ENCODE measurements at places on chromosomes 5 and 9.

DNA sequence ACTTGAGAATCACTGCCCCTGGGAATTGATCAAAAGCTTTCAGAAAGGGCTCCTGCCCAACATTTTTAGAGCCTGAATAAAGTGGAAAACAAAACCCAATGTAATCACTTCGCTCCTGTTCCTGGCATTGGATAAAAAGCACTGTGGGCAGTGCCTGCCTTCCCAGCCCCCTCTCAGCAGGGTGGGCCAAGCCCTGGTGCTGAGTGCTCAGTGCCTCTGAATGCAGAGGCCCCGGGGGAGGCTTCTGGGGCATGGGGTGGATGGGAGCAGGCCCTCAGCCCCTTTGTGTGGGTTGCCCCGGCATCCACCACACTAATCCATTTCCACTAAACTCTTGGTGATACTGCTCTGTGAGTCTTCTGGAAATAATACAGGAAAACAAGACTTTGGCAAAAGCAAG is 55.6 kb downstream of the CFAP90 start:
- no peak for DNase-seq

GRCh38 chr9:108549184-108549583 is 306.6 kb downstream of the ACTL7B start:
- no peak for DNase-seq

GRCh38 chr5:96468956-96469355 is 35.9 kb upstream of the PCSK1 start:
- no peak for DNase-seq

DNA sequence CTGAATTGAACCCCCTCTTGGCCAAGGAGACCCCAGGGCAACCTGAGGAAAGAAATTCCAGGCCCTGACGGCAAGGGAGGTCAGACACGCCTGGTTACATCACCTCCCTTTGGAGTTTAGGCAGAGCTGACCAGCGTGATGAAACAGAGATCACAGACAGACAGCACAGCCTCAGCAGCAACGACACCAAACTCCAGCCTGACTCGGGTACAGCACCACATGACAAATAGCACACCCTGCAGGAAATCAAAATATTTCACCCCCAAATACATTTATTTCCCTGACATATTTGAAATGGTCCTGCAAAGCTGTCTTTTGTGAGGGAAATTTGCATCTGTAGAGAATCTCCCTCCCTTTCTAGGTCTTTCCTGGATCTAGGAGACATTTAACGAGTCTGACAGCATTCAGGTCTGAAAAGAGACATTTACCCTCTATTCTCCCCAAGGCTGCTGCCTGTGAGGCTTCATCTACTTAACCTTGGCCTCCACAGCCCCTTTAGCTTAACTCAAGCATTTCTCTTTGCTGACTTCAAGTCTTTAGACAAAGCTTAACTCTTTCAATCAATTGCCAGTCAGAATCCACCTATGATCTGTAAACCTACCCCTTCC is 2.6 kb downstream of the QSOX2 start:
- DNase-seq, result no peak

GRCh38 chr5:157485811-157486210 is 25.8 kb downstream of the NIPAL4 start:
- no peak for DNase-seq

DNA sequence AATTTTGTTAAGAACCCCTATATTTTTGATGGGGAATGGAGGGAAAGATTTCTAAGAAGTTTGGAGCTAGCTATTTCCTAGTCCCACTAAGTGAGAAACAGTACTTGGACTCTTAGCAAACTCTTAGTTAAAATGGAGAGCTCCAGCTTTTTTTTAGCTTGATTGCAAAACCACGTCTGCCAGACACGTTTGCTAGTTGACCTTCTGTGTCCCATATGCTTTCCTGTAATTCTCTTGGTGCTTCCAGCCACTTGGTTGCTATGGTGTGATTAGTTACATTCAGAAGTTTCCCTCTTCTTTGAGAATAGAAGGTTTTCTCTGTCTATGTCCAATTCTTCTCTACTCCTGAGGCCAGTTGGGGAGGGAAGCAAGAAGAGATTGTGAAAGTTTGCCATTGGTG is 417.0 kb upstream of the TLE4 start:
- DNase-seq, result no peak

- DNase-seq, result no peak
These were observed 1955.5 kb downstream of the MAT2B start for GRCh38 chr5:165460911-165461310.

DNA sequence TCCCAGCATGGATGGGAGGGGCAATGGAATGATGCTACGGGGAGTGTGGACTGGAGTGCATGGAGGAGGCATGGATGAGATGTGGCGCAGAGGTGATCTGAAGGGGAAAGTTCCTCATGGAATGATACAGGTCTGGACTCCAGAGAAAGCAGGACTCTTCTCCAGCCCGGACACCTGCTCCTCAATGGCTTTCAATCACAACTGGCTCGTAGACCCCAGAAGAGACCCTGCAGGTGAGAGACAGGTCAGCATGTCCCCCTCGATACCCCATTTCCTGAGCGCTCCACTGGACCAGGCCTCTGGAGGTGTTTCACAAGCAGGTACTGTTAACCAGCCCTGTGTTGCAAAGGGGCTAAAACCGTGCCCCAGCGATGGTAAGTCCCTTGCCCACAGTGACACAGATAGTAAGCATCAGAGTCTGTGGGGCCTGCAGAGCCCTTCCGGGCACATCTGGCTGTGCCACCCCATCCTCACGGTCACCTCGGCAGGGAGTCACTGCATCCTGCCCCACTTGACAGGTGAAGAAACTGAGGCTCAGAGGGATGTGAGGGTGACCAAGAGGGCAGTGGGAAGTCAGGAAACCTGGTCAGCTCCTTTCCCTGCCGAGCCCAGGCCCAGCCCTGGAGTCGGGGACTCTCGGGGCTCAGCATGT is 5.5 kb upstream of the DPM2 start:
- no peak for DNase-seq

DNA sequence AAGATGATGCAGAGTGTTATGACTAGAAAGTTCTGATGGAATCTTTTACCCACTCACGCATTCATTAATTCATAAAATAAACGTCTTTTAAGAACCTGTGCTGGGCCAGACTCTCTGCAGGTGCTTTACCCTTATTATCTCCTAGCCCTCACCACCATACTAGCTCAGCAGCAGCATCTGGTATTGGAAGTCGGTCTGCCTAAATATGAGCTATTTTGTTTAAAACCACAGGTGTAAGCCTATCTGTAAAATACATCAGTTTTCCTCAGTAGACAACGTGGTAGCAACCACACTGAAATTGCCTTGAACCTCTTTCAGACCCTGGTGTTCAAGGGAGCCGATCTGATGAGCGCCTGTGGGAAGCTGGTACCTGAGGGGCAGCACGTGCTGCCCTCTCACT is 69.4 kb downstream of the PPIC start:
- no peak for DNase-seq

GRCh38 chr9:130138791-130139190 is 33.4 kb upstream of the NCS1 start:
- no peak for DNase-seq

DNA sequence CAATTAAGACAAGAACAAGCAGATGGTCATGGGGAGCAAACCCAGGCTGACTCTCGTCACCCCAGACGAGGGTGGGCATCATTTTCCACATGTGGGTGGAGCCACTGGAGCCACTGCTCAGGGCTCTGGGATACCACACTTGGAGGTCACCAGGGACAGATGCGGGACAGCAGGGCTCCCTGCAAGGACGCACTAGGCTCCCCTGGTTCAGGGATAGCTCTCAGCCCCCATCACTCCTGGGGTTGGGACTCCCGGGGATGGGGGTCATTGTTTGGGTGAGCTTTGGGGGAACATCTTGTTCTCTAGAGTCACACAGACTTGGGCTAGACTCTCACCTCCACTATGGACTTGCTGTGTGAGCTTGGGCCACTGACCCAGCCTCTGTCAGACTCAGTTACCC is 57.8 kb downstream of the GTF3C4 start:
- no peak for DNase-seq

DNA sequence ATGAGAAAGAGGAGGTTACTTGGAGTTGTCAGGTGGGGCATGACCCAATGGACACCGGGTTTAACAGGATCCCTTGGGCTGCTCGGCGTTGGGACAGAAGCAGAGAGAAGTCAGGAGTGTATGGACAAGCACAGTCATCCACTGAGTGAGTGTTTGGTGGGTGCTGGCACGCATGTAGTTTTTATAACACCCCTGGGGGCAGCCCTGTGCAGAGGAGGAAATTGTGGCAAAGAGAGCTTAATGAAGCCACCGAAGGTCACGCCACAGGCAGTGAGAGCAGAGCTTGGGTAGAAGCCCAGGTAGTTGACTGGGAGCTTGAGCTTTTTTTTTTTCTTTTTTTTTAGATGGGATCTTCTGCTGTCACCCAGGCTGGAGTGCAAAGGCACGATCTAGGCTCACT is 43.2 kb upstream of the IER5L start:
- DNase-seq, result no peak

DNA sequence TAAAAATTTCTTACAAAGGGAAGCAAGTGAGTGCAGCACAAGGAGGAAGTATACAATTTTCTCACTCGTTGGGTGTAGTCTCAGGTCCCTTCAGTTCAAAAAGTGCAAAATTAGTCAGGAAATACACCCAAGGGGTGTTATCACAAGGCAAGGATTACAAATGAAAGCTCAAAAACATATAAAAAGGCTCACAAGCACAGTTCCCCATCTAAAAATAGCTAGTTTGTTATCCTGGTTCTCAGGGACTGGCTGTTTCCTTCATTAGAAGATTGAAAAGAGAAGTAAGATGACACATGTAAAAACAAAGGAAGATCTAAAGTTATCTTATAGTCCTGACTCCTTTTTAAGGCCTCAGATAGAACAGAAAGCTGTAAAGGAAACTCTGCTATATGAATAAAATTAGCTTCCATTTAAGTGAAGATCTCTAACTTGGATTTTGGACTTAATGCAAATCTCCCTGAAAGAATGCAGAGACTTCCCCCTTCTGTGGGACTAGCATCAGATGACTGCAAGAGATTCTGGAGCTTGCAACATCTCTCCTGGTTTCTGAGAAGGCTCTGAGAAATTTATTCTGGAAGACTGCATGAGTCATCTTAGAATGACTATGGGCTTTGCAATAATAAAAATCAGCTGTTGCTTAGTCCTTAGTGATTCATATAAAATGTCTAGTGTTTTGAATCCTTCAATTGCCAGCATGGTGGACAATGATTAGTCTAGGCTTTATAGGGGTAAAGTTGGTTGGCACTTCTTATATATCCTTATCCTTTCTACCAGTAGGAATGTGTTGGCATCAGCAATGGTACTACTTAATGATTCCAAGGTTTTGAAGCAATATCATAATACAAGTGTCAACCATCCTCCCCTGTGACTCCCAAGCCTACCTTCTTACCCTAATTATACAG is 25.4 kb downstream of the DAB2 start:
- no peak for DNase-seq

GRCh38 chr5:172362755-172363154 is 79.2 kb upstream of the UBTD2 start:
- DNase-seq, result no peak

GRCh38 chr5:131974622-131974955 is 29.1 kb upstream of the MEIKIN start:
- DNase-seq, result no peak

GRCh38 chr5:175617447-175617846 is 40.4 kb upstream of the HRH2 start:
- DNase-seq, result no peak

- no peak for DNase-seq
These were observed 45.4 kb downstream of the PLGRKT start for GRCh38 chr9:5392285-5392684.

GRCh38 chr5:144332265-144332664 is 161.6 kb downstream of the KCTD16 start:
- DNase-seq, result no peak

DNA sequence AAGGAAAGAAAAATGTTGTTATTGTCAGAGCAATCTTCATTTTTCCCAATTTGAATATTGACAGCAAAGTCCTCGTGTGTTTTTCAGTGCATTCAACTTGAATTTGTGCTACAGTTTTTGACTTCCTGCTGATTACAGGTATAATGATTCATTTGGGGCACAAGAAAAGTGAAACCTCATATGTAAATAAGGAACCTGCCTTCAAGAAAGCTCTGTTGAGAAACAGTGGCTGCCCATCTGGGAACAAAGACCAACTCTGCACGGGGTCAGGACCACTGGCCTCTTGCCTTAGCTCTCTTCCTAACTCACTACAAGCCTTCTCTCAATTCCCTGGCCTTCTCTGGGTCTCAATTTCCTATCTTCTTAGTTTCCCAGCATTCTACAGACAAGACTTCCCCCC is 21.0 kb downstream of the TIMD4 start:
- DNase-seq, result no peak

- DNase-seq, result no peak
These were observed 40.4 kb upstream of the APC start for GRCh38 chr5:112697322-112697721.

DNA sequence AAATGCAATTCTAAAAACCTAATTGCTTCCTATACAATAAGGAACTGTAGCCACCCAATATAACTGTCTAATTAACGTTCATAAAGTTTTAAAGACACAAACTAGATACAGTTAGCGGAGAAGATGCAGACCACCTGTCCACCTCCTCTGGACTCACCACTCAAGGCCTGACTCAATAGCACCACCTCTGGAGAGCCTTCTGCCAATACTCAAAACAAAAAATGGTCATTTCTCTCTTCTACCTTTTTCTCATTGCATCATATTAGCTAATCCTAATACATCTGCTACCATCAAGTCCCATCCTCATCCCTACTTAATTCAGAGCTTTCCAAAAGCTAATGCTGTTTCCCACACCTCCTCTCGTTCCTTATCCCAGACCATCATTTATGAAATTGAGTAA is 159.9 kb downstream of the MLLT3 start:
- no peak for DNase-seq

DNA sequence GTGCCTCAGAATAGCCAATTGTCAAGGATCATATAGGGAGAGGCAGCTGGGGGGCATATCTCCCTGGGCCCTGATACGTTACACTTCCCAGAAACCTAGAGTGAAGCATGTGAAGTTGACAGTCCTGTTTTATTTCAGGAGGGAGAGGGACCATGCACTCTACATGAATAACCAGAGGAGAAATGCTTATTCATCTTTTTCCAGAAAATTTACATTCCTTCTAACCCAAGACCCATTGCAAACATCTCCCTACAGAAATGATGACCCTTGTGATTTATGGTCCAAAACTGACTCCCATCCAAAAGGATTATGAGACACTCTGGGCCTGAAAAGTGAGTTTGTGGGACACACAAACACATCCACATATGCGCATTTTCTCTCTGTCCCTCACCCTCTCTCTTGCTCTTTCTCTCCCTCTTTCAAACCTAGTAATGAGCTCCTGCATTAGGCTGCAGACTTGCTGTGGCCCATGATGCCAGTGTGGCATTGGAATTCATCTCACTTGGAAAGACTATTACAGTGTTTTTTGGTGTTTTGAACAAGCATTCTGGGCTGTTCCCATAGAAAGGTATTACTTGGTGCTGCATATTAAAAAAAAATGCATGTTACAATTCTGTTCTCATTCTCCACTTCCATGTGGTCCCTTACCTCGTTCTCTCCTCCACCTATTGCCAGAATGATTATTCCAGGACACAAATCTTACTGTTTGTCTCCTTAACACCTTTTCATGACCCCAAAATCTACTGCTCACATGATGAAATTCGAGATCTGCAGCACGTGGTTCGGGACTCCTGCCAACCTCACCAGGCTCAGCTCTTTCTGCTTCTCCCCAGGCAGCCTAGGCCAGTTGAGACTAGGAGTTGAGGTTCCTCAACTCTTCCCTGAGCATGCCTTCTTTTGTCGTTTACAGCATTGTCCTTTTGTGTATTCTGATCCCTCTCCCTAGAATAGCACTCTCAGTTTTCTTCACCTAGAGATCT is 451.3 kb upstream of the KLF4 start:
- no peak for DNase-seq

- no peak for DNase-seq
These were observed at the start of gene FBLL1 for GRCh38 chr5:168528521-168529373. Gene FBLL1 (plus strand): TSS chr5:168529305. CDS start chr5:168529505, 200 bp downstream.
